ENCODE measurements at places on chromosomes 6 and 20.

DNA sequence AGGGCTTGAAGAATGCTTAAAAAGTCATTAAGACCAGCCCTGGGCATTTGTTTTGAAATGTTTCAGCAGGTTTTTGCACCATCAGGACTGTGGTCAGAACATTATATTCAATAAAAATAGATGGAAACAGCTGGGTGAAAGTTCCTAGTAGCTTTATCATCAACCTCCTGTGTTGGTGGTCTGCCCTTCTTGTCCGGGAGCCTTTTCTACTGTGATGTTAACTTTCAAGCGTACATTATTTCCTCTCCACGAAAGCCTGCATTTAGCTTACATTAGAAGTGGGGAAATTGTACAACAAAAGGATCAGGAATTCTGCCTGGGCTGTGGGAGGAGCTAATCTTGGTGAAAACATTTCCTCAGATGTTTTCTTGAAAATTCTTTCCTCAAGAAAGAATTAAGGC lies 71.1 kb downstream of the LAMA4 start:
- DNase-seq, result no peak

- no peak for DNase-seq
These were observed 134.3 kb downstream of the ISM1 start for GRCh38 chr20:13355411-13355810.

GRCh38 chr6:98292810-98293209 lies 541.6 kb upstream of the POU3F2 start:
- DNase-seq, result no peak

GRCh38 chr20:17733767-17734304 lies 34.1 kb downstream of the BANF2 start:
- no peak for DNase-seq

DNA sequence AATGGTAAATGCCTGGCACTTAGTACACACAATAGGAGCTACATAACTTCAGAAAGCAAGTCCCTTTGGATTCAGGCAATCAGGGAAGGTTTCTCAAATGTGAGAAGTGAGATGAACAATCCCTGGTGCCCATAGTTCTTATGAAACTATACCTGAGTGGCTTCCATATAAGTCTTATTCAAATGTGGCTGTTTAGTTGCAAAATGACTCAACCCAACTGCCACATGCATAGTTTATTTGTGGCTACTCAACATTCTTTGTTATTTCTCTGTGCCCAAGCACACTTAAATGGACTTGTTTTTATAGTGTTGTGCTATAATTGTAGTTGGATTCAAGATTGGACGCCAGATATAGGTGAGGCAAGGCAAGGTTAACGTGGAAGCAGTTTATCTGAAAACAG lies 93.7 kb upstream of the ATXN1 start:
- DNase-seq, result no peak

GRCh38 chr20:64223526-64224067 lies 32.0 kb upstream of the PCMTD2 start:
- DNase-seq, result no peak

DNA sequence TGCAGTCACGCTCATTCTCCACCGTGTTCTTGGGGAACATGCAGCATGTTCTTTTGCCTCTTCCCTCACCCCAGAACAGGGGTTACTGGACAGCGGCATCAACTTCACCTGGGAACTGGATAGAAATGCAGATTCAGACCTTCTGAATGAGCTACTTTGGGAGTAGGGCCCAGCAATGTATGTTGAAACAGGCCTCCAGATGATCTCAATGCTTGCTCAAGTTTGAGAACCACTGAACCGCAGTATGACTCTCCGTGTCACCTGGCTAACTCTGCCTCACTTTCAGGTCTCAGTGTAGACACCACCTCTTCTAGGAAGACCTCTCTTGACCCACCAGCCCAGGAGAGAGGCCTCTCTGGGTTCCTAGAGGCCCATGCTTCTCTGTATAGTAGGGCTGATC lies 4.9 kb downstream of the TRIB3 start:
- no peak for DNase-seq

DNA sequence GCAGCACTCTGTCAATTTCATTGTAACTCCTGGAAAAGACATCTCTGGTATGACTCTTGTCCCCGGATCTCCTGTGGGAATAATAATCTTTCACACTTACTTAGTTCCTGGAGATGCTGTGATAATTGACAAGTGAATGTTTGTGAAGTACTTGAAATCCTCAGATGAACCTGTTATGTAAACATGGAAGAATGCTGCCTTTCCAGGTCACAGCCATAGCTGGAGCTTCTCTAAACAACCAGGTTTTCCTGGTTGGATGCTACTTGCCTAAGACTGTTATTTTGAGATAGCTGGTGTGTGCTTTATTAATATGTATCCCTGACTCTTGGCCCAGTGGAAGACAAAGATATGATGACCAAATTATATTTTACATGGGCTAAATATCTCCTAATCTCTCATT lies 228.6 kb downstream of the KCNQ5 start:
- DNase-seq, result no peak

GRCh38 chr6:36029464-36029863 lies 1.9 kb downstream of the MAPK14 start:
- DNase-seq, result no peak

DNA sequence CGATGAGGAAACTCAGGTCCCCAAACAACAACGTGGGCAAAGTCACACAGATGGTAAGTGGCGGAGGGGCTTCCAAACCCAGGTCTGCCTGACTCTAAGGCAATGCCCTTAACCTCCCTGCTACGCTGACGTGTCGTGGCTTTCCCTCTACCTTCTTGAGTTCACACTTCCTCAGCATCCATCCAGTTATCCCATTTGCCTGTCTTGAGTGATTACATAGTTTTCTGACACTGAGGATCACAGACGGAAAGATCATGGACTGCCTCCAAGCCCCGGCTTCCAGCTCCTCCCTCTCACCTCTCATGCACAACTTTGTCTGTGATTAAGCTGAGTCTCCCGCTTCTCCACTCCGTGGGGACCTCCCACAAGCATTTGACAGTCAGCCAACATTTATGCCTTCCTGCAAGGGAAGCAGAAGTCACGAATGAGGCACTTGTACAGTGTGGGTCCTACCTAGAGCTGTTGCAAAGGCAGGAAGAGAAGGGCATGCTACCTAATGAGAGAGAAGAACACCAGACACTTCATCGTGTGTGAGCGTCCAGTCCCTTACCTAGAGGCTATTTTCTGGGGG lies 33.8 kb downstream of the TBC1D7 start:
- DNase-seq, result no peak

GRCh38 chr6:159761129-159761872 lies 544 bp upstream of the ACAT2 start:
- DNase-seq, result no peak

GRCh38 chr20:61178551-61179071 lies 73.5 kb upstream of the CDH4 start:
- DNase-seq, result no peak

GRCh38 chr6:23173234-23173633 lies 603.9 kb downstream of the HDGFL1 start:
- DNase-seq, result peak; percentile 36

- no peak for DNase-seq
These were observed 18.9 kb upstream of the SYNJ2 start for GRCh38 chr6:157962601-157963302.

GRCh38 chr20:59565768-59566461 lies 38.4 kb upstream of the PHACTR3 start:
- DNase-seq, result no peak

- no peak for DNase-seq
These were observed 247.9 kb upstream of the BMP2 start for GRCh38 chr20:6519556-6519955.

DNA sequence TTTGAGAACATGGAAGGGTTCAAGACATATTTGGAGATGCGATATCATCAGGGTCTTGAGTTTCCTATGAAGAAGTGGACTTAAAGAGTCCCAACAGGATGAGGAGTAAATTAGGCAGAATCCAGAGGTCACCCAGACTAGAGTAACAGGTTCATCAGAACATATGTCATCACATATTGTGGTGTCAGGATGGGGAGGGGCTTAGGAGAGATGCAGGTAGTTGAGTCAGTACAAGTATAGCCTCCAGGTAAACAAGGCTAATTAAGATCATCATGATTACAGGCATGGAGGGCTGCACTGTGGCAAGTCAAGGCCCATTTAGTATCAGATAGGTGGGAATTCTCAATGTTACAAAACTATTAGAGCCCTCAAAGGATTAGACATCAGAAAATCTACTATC lies 90.1 kb upstream of the PAK5 start:
- DNase-seq, result no peak

GRCh38 chr20:2780948-2781347 lies 19.5 kb downstream of the CPXM1 start:
- DNase-seq, result no peak

GRCh38 chr6:111982681-111983080 lies 71.2 kb upstream of the CCN6 start:
- no peak for DNase-seq

DNA sequence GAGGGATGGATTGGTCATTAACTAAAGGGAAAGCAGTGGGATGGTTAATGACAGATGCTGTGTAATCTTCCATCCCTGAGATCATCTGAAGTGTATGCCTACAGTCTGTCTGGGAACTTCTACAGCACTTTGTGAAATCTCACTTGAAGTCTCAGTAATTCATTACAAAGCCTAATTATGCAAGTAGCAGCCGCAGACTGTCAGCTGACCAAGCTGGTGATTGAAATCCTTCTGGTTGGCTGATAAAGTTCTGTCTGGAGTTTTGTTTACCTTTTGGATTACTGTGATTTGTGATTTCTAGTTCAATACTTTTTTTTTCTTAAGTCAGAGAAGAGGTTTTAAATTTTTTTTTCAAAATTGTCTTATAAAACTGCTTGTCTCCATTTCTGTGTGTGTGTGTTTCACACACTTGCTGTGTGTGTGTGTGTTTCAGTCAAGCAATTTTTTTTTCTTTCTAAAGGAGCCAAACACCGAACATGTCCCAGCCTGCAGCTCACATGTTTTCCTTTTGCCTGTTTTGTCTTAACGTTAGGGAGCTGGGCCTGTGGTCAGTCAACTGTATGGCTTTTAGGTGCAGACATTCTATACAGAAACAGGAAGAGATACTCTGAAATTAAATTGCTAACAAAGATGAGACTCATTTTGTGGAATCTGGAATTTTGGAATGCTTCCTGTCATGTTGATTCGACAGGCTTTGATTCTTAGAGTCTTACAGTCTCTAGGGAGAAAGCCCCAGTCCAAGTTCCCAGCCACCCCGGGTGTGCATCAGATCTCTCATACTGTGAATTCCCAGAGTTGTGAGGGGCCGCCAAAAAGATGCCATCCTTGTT lies 28.5 kb upstream of the ADGRF4 start:
- DNase-seq, result no peak

- DNase-seq, result no peak
These were observed 1.7 kb downstream of the C20orf204 start for GRCh38 chr20:64037498-64038213.

DNA sequence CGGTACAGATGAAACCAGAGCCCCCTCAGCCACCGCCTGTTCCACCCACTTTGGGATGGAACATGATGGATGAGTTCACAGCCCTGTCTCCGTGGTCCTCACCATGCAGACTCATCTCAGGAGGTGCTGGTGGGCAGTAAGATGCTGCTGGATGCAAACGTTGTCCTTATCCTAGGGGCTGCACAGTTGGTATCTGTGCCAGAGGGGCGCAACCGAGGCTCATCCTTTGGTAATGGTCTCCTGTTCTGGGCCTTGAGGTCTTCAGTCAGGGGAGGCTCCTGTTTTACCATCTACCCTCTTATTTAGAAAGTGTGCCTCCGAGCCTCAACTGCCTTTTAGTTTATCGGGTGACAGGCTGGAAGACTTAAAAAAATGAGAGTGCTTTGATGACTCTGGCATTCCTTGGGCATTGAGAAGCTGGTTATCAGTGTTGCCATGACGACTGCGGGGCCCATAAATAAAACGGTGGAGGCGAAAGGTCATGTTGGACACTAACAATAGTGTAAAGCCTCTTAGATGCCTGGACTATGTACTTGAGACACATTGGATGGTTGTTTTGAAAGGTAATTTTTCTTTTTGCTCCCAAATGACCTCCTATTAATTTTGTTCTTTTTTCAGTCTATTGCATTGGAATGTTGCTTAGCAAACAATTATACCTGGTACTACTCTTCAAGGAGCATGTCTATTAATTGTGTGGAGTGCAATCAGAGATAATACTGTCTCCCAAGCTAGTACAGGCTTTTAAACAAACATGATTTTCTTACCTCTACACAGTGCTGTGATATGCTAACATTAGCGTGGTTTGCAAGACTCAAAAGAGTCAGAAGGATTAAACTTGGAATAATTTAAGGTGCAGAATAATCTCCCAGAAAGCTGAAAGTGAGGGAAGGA lies 74.2 kb upstream of the DSP start:
- no peak for DNase-seq

DNA sequence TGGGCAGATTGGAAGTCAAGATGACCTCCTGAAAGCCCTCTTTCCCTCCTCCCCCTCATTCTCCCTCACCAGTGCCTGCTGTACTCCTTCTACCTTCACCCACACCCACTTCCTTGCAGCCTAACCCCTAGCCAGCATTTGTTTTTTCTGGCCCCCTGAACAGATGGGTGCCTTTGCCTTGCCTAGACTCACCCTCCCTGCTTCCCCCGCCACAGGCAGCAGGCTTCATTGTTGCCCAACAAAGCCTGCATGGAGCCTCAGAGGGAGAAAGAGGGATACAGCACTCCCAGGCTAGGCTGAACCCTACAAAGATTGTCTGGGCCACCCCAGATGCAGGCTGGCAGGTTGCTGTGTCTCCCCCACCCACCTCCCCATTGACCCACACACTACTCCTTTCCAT lies 2.7 kb downstream of the MOCS1 start:
- DNase-seq, result no peak

- DNase-seq, result no peak
These were observed 15.3 kb upstream of the SPDEF start for GRCh38 chr6:34571388-34571787.

DNA sequence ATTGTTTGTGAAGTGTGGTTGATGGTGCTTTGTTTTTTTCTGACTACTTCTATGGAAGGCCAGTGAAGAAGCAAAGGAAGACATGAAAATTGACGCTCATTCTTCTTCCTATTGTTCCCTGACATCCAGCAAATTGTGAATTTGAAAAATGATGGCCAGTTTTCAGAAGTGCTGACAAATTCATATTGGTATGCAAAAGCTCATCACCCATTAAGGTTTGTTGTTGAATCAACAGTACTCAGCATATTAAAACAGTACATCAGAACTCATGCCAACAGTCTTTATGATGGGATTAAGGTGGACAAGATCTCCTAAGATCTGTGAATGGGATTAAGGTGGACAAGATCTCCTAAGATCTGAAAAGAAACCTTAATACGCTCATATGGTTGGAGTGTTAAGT lies 1.0 kb upstream of the MTG2 start:
- DNase-seq, result no peak

DNA sequence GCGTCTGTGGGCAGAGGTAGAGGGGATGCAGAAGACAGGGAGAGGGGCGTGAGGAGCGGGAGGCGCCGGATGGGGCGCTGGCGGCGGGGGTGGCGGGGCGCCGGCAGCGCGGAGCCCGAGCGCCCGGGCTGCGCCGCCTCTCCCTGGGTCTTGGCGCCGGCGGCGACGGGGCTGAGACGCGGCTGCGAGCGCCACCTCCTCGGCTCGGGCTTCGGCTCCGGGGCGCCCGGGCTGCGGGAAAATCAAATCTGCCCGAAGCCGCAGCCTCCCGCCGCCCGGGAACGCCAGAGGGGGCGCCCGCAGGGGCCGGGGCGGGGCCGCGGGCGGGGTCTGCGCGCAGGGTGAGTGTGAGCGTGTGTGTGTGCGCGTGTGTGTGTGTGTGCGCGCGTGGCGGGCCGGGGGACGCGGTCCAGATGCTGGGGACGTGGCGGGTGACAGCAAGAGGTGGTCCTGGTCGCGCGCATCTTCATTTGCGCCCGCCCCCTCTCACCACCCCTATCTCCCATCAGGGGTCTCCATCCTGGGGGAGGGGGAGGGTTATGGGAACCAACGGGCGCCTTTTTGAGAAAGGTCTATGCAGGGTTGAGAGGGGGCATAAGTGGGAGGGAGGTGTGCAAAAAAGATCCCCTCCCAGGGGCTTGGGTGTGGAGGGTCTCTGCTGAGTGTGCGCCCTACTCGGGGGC lies 646 bp upstream of the CPNE5 start:
- no peak for DNase-seq

Measured in KG1 (cell line).